Chondrocyte (in vitro differentiated cells): ENCODE measurements at places on chromosomes 2 and 18. TPM values are rescaled to one million over a fixed set of nuclear protein-coding genes. Genes with fewer than 3 reads are reported as not detected.

GRCh38 chr2:234816491-234816890 is 135.3 kb upstream of the SH3BP4 start:
- no peak for DNase-seq

- no peak for DNase-seq
Measured at GRCh38 chr18:23871410-23871809, 143.1 kb upstream of the TTC39C start.

DNA sequence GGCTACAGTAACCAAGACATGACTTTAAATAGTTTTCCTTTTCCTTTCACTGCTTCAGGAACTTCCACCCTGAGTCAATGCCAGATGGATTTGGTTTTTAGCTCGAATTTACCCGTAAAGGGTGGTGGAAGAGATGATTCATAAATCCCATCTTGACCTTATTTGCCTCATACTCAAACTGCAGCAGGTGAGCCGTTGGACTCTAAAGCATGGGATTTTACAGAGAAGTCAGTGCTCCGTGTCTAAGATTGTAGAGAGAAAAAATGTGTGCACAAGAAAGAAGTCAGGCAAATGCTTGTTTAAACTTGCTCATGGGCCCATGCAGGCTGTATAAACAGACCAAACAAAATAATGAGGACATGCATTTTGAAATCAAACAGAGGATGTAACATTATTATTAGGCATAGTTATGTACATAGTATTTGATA is 369.7 kb upstream of the TRIB2 start:
- no peak for DNase-seq

GRCh38 chr2:111101592-111101991 is 19.1 kb upstream of the BCL2L11 start:
- DNase-seq: no peak

- peak; percentile 68 for DNase-seq
Measured at GRCh38 chr2:231362555-231363184, 32.8 kb upstream of the B3GNT7 start.

- DNase-seq: no peak
Measured at GRCh38 chr2:177679611-177680605, 287.3 kb downstream of the AGPS start.

- DNase-seq: no peak
Measured at GRCh38 chr2:177201919-177202346, 10.7 kb upstream of the HNRNPA3 start.

DNA sequence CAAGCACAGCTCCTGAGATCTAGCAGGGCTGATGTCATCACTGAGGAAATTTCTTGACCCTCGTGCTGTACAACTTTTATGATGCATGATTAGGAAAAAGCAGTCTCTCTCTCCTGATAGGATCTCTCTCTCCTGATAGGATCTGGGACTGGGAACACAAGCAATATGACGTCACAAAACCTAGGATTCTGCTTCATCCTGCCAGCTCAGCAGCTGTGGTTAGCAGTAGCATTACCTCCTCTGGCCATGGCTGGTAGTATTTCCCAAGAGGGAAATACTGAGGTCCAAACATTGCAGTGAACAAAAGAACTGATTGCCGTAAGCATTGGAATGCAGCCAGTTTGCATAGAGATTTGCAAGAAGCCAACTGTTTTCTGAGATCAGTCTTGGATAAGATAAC is 521.2 kb upstream of the POU3F3 start:
- no peak for DNase-seq

GRCh38 chr2:76851000-76851399 is 671.2 kb downstream of the LRRTM4 start:
- no peak for DNase-seq

DNA sequence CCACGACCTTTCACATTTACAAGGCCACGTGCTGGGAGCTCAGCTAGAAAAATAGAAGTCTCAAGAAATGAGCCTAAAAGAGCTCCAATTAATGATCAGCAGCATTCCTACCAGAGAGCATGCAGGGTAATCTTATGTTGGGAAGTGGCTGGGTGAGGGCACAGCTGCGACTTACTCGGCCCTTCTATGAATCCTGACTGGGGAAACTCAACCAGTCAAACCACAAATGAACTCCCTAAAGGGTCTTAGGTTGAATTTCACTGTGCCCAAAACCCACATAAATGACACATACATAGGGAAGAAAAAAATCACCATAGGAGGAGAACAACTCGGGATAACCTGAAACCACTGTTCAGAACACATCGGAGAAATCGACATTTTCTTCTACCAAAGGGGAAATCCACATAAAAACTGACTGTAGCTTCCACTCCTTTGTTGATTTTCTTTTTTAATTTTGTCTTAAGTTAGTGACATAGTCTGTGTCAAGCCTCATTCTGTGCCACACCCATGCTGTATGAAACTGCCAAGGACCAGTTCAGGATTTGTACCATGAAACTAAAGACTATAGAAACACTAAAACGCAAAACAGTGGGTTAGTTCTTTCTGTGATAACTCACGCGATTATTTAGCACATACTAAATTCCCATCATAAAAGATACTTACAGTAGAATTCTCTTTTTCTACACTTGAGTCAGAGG is 54.7 kb downstream of the UXS1 start:
- no peak for DNase-seq

DNA sequence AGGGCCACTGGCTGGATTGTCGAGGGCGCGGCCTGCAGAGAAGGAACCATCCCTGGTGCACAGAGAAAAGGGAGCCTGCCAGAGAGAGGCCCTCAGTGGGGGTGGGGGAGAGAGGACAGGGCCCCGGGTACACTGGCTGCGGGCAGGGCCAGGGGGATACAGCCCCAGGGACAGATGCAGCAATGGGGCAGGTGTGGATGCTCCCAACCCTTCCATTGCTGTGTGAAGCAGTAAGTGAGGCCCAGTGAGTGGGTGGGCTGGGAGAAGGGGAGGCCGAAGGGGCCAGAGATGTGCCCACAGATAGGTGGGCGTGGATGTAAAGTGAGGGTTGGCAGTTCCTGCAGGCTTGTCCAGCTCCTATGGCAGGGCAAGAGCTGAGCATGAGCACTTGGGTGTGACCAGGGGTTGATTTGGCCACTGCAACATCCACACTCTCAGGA is 7.4 kb downstream of the AGXT start:
- DNase-seq: peak; percentile 77

DNA sequence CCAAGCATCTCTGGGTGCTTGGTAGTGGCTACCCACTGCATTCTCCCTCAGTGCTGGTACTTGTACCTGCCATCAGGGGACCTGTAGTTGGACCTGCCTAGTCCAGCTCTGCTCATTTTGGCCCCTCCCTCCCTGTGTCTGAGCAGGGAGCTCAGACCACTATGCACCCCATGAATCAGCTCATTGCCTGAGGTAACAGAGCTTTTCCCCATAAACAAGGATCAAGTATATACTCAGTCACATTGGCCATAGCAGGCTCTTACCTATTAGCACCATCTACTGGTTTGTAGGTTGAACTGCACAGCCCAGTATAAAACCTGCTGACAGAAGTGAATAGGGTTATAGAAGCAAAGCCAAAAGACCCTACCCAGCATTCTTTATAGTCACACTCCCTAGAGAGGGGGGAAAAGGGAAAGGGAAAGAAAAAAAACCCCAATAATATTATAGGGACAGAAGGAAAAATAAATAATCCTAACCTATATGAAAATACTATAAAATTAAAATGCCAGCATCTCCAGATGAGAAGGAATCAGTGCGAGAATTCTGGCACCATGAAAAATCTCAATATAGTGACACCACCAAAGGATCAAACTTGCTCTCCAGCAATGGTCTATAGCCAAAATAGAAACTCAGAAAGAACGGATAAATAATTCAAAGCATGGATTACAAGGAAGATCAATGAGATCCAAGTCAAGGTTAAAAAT is 6.9 kb upstream of the FLACC1 start:
- no peak for DNase-seq

- no peak for DNase-seq
Measured at GRCh38 chr18:1394426-1394825, 489.8 kb downstream of the ADCYAP1 start.

GRCh38 chr2:3102922-3103569 is 274.6 kb downstream of the EIPR1 start:
- DNase-seq: no peak

- DNase-seq: no peak
Measured at GRCh38 chr2:178870703-178871102, 63.5 kb upstream of the TTN start.

Gene LRPPRC
- 50.9 to 59.1 TPM (median 52.1 TPM) in 3 replicates for total RNA-seq

Gene CABYR
- total RNA-seq: 8.1 to 11.5 TPM (median 9.8 TPM) in 3 replicates

Gene RIT2
- total RNA-seq: not detected in 3 replicates

Gene SPR
- total RNA-seq: 8.9 to 13.5 TPM (median 12.8 TPM) in 3 replicates

Gene CCDC121
- 1.6 to 2.7 TPM (median 1.7 TPM) in 3 replicates for total RNA-seq

Gene C1GALT1C1L
- total RNA-seq: not detected in 3 replicates

Gene GCG
- total RNA-seq: 0.31 TPM in 1 of 3 replicates, not detected in the others

Gene UGT1A4
- not detected in 3 replicates for total RNA-seq

Gene STPG4
- 0.25 to 0.58 TPM (median 0.28 TPM) in 3 replicates for total RNA-seq

Gene PNPT1
- total RNA-seq: 11.7 to 19.6 TPM (median 13.1 TPM) in 3 replicates

Gene SERPINB5
- 0.24 TPM in 1 of 3 replicates, not detected in the others for total RNA-seq

Gene MC4R
- total RNA-seq: not detected in 3 replicates
